ENCODE measurements at places on chromosomes 16 and 17.

- DNase-seq: no peak
Measured at GRCh38 chr17:45905814-45906213, 11.5 kb downstream of the MAPT start.

DNA sequence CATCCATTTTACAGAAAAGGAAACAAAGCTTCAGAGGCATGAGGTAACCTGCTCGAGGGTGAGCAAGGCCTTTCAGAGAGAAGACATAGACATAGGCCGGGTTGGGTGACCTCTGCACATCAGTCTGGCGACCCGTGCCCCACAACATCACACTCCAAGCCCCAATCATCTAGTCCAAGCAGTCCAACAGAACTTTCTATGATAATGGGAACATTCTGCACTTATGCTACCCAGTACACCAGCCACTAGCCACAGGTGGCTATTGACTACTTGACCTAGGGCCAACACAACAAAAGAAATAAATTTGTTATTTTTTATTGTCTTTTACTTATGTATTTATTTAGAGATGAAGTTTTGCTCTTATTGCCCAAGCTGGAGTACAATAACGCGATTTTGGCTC, 20.8 kb downstream of the MYH11 start:
- DNase-seq: no peak

DNA sequence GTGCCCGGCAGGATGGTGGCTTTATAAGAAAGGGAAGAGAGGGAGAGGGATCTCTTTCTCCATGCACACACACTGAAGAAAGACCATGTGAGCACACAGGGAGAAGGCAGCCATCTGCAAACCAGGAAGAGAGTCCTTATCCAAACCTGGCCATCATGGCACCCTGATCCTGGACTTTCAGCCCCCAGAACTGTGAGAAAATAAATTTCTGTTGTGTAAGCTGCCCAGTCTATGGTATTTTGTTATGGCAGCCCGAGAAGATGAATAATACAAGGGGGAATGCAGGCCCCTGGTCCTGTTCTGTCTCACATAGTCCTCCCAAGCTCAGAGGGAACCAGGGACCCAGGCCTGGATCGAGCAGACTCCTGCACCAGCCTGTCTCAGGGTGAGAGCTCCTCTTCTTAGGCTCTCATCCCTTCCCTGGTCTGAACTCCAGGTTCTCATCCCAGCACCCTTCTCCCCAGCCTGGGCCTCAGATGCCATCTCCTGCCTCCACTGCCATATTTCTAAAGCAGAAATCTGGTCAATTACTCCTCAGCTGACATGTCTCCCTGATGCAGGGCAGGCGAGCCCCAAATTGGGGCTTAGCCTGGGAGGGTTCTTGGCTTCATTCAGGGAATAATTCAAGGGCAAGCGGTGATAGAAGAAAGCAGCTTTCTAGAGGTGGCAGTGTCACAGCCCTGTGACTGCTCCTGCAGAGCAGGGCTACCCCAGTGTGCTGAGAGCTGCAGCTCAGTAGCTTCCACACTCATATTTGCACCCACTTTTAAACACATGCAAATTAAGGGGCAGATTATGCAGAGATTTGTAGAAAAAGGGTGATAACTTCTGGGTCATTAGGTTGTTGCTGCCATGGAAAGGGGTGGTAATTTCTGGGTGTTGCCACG, 28.8 kb downstream of the IGFBP4 start:
- no peak for DNase-seq

DNA sequence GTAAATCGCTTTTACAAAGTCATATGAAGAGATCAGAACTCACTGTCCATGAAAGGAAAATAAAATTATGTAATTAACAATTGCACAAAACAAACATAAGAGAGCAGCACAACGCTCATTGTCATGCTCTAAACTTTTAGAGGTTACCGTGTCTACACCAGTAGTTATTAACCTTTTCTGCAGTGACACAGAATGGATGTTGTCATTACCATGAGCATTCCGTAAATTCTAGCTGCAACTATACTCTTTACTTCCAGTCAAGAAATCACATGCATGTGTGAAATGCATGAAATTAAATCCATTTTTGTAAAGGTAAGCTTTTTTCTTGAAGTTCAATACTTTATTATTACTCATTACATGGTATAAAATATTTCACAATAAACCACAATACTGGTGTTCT, 38.2 kb downstream of the USP32 start:
- no peak for DNase-seq

DNA sequence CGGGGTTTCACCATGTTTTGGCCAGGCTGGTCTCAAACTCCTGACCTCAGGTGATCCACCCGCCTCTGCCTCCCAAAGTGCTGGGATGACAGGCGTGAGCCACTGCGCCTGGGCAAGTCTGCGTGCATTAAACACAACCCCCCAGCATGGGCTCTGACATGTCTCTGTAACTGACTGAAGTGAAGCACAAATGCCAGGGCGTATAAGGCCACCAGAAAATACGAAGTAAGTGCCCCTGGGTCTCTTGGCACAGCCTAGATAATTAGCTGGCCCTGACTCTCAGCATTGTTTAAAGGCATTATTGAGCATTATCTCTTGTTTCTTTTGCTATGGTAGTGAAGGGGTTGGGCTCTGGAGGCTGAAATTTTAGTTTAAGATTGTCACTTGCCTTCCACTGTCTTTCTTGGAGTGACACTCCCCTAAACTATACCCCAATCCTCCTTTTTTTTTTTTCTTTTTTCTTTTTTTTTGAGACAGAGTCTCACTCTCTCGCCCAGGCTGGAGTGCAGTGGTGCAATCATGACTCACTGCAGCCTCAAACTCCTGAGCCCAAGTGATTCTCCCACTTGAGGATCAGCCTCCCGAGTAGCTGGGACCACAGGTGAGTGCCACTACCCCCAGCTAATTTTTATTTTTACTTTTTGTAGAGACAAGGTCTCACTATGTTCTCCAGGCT, 8.2 kb upstream of the SEC14L1 start:
- DNase-seq: no peak

GRCh38 chr17:9936095-9936494, 31.0 kb upstream of the RCVRN start:
- no peak for DNase-seq

- no peak for DNase-seq
Measured at GRCh38 chr16:7227229-7227721, 105.4 kb upstream of the RBFOX1 start.

DNA sequence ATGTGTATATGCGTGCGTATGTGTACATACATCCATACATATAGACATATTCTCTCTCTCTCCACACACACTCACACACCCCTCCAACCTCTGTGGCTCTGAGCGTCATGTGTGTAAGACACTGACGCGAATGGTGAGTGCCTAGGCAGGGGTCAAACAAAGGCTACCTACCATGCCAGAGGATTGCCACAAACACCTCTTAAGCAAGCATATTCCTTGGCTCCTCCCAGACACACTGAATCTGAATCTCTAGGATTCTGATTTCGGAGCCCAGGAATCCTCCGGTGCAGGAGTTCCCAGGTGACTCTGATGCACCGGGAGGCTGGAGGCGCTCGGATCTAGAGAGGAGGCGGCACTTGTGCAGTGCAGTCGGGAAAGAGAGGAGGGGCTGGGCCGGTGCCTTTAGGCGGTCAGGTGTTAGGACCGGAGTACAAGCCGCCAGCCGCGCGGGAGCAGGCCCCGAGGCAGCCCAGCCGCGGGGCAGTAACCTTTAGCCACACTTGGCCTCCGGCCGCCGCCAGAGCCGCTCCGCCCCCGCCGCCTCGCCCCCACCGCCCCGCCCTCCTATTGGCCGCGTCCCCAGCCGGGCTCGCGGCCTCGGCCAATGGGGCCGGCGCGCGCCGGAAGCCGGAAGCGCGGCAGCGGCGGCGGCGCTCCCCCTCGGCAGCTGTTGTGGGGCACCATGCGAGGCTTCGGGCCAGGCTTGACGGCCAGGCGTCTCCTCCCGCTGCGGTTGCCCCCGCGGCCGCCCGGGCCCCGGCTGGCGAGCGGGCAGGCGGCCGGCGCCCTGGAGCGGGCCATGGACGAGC, at the start of gene MLYCD:
Gene MLYCD (plus strand): TSS at position 653 of the 809 bp plus-strand sequence. CDS start 30 bp downstream, at position 683.
- DNase-seq: peak; percentile 90

DNA sequence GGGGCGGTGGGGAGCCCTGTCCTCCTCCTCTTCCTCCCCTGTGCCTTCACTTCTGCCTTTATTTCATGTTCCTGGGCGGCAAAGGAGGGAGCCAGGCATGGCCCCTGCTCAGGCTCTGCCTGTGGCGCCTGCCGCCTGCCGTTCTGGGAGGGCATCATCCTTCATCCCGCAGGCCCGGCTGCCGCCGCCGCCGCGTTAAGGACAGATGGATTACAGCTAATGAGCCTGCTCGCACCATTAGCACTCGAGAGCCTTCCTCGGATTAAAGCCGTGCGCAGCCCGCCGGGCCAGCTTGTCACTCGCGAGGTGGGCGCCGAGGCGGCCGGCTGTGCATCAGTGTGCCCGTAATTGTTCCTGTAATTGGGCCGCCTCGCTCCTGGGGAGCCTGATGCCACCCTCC, 127.7 kb upstream of the GSE1 start:
- no peak for DNase-seq

DNA sequence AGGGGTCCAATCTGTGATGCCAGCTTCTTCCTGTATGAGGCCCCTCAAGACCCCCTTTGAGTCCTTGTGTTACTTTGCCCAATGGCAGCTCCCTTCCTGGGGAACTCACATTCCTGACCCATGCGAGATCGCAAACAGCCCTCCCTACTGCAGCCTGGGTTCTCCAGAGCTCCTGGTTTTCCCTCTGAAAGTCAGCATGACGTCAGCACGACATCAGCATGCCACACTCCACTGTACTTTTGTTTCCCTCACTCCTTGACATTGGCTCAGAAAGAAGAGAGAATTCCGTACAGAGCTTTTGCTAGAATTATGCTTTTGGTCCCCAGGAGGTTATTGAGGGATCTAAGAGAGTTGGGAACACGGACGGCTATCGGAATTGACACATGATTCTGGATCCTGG, 168.1 kb upstream of the PIRT start:
- DNase-seq: no peak

DNA sequence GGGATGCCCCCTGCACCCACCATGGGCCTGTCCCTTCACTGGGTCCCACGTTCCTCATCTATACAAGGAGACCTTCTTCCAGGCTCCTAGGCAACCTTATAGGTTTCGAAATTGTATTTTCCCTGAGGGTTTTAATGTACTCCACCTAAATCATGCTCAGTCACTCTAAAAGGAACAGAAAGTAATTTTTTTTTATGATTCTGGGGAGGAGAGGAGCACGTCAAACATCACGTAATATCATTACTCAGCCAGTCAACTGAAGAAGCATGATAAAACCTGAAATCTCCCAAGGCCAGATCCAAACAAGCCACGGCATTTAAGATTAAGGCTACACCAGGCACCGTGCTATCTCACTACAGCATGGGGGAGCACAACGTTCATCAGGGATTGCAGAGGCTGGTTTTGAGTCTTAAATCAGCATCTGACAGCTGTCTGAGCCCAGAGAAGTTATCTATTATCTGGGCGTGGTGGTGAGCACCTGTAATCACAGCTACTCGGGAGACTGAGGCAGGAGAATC, 3.9 kb upstream of the TMEM114 start:
- no peak for DNase-seq
